ENCODE measurements at places on chromosomes 12 and 14. TPM values are rescaled to one million over a fixed set of nuclear protein-coding genes. Genes with fewer than 3 reads are reported as not detected.

DNA sequence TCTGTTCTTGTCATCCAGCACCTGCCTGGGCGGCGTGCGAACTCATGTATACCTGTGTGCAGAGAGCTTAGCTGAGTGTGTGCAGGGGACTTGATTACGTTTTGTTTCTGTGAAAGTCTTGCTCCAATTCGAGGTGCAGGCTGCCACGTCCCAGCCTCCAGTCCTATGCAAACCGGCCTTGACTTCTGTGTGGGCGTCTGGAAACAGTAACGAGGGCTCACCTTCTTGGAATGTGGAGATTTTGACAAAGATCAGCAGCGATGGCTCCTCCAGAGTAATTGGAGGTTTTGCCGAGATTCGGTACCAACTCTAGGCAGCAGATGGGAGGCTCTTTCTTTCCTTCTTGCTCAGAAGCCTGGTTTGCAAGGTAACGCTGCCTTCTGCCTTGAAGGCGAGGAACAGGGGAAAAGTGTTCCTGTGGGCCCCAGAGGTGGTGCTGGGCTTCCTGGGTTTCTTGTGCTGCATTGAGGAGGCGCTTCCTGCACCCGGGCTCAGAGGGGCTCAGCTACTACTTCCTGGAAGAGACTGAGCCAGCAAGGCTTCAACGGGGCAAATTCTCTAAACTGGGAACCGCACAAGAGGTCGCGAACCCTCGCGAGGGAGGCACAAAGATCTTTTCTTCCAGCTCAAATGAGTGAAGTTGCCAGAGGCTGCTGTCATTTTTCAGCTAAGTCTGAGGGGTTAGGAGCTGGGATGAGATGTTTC lies 249.0 kb downstream of the AACS start:
- H3K27me3 ChIP-seq: no peaks in the 10 kb centered on the region
- H3K4me3 ChIP-seq: no peak overlapping the region
- peak; percentile 43 for DNase-seq

GRCh38 chr12:95574799-95575452 lies 23.6 kb upstream of the USP44 start:
- H3K27me3 ChIP-seq: no peaks in the 10 kb centered on the region
- peak; percentile 49 for DNase-seq
- no peak overlapping the region for H3K27ac ChIP-seq

- no peak overlapping the region for H3K27ac ChIP-seq
- no peak for DNase-seq
- no peak overlapping the region for H3K4me3 ChIP-seq
- no peaks in the 10 kb centered on the region for H3K36me3 ChIP-seq
- peaks cover 8% of the 10 kb centered on the region for H3K4me1 ChIP-seq
These were observed 58.2 kb downstream of the DIO3 start for GRCh38 chr14:101619484-101619883.

GRCh38 chr14:78737601-78738000 lies 567.4 kb downstream of the NRXN3 start:
- H3K36me3 ChIP-seq: no peaks in the 10 kb centered on the region
- H3K4me1 ChIP-seq: peaks cover 16% of the 10 kb centered on the region
- peak overlapping the region; percentile 13 for H3K4me3 ChIP-seq
- H3K27ac ChIP-seq: no peak overlapping the region

The TSPAN19 gene
- total RNA-seq: 4.3 TPM
